Midbrain (tissue), 1 donor: ENCODE measurements at places on chromosomes 6 and 20.

DNA sequence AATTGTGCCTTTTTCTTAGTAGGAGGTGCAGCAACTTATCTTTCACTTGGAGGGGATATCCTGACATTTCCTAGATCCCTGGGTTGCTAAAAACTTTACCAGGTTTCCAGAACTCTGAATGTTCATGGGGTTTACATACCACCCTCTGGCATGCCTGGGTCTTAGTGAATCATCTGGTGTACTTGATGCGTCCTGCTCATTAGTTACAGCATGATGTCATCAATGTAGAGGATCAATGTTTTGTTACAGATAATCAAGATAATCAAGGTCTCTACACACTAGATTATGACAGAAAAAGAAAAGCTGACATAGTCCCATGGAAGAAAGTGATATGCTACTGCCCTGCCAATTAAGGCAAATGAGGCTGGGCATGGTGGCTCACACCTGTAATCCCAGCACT, 27.0 kb downstream of the FITM2 start:
- DNase-seq = no peak

GRCh38 chr6:113871975-113872374, 14.8 kb downstream of the MARCKS start:
- DNase-seq = no peak

DNA sequence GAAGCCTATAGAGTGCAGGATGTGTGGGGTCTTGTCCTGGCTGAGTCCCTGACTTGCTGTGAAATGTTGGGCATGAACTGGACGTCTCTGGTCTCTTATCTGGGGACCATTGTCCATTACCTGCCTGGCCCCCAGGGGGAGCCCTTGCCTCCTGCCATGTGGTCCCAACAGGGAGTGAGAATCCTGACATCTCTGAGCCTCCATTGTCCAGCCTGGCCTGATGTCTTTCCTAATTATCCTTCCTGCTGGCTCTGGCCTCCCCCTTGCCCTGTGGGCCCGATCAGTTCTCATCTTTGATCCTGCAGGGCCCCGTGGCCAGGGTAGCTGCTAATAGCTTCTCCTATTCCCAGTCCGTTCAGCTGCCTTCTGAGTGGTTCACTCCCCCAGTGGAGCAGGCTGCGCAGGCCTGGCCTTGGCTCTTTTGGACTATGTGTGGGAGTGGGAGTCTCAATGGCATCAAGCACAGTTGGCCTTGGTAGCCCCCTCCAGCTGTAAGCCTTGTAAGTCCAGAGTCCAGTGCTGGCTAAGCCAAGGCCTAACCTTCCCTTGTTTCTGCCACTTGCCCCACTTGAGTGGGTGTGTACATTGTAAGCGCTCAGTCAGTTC, 77.9 kb upstream of the RALY start:
- no peak for DNase-seq

- no peak for DNase-seq
These were observed 130.0 kb upstream of the SGK1 start for GRCh38 chr6:134447883-134448387.

DNA sequence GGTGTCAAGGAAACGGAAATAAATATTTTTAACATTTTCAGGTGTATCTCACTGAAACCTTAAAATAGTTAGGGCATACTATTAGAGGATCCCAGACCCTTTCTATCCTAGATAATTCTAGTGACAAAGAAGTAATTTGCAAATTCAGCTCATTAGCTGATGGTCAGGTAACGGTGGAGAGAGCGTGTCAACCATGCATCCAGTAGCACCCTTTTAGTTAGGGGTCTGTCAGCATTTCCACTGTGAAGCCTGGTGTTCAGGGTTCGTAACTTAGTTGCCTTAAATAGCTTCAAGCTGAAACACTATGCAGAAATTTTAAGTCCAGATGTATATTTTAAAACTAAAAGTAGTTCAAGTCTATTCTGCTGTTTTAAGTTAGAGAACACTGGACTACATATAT, 48.5 kb upstream of the SUPT3H start:
- DNase-seq = no peak

- DNase-seq = no peak
These were observed 88.0 kb upstream of the SOX4 start for GRCh38 chr6:21505574-21505990.

DNA sequence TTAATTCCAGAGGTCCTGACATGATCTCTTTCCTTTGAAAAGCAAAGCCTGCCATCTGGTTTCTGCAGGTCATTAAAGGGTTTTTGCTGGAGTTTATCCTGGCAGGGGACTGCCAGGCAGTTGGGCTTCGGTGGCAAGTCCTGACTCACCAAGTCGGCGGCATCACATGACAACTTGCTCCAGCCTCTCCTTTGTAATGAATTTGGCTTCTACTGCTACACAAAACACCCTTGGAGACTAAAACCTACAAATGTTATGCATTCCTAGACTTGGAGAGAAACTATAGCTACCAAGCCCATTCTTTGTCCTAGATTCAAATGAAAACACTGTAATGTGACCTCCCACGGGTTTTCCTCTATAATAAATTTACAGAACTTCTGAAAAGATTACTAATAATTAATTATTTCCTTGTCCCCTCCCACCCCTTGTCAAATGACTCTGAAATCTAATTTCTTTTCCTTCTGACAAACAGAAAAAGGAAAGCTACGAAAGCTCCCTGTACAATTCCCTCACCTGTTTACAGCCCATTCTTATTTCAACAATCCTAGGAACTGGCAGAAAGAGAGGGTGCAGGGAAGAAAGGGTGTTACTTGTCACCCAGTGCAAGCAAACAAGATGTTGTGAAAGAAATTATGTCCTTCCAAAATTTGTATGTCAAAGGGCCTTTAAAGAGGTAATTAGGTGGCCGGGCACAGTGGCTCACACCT, 62.9 kb downstream of the QRSL1 start:
- peak; percentile 38 for DNase-seq
